ENCODE measurements at places on chromosomes 11 and 22. TPM values are rescaled to one million over a fixed set of nuclear protein-coding genes. Genes with fewer than 3 reads are reported as not detected.

GRCh38 chr22:49270595-49271368 lies 556.9 kb downstream of the BRD1 start:
- no peak overlapping the region for H3K4me3 ChIP-seq
- H3K27me3 ChIP-seq: peaks cover 31% of the 10 kb centered on the region
- no peak overlapping the region for H3K27ac ChIP-seq
- H3K36me3 ChIP-seq: no peaks in the 10 kb centered on the region

DNA sequence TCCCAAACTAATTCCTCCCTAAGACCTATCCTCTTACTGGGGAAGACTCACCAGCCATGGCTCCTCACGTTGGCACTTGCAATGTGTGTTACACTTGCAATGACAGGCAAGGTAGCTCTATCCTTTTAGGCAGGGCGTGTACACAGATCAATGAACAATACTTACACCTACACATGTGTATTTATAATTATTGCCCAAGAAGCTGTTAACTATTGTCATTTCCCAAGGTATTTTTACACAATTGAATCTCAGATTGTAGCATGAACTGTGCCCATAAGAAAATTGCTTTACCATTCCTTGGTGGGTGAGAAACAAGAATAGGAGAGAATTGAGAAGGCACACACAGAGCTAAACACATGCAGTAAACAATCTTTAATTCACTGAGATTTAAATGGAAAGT lies at the start of gene CARD18:
CARD18 (minus strand) TSS at position 101 of the 400 bp plus-strand sequence; CDS start at position 58, 43 bp downstream.
- H3K4me1 ChIP-seq: no peaks in the 10 kb centered on the region
- H3K36me3 ChIP-seq: no peaks in the 10 kb centered on the region
- no peak for DNase-seq
- H3K27ac ChIP-seq: no peak within 1 kb of the TSS
- no peak within 1 kb of the TSS for H3K4me3 ChIP-seq
- H3K27me3 ChIP-seq: peaks cover 10% of the 10 kb centered on the region

DNA sequence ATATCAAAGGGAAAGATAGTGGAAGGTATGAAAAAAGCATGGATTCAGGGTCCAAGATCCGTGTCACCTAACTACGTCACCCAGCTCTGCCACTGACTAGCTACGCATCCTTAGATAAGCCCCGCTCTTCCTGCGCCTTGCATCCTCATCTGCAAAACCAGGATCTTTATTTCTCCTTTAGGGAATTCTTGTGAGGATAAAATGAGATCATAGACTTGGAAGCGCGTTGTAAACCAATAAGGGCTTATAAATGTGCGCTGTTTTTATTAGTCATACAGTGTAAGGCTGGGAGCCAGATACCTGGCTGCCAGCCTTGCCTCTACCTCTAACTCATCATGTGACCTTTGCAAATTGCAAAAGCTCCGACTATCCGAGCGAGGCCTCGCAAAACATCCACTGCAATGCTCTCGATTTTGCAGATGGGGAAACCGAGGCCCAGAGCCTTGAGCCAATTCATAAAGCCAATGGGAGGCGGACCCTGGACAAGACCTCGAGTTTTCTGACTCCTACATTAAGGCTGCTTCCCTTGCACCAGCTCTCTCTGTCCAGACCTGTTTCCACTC lies 753 bp downstream of the PRPF19 start:
- H3K4me3 ChIP-seq: peak overlapping the region; percentile 92
- peaks cover 26% of the 10 kb centered on the region for H3K4me1 ChIP-seq
- H3K36me3 ChIP-seq: no peaks in the 10 kb centered on the region
- no peak for DNase-seq
- H3K27me3 ChIP-seq: no peaks in the 10 kb centered on the region

IGLL5 gene
- total RNA-seq: 5.4 TPM

CXCR5 gene
- 3.1 TPM for total RNA-seq

LARGE2 gene
- total RNA-seq: not detected

CTSC gene
- 381 TPM for total RNA-seq

GRCh38 chr11:65872586-65873317 lies at the start of gene EFEMP2:
TSS of gene EFEMP2 (minus strand) at chr11:65872800. CDS start at chr11:65872354, 446 bp downstream.
- DNase-seq: no peak
- no peaks in the 10 kb centered on the region for H3K36me3 ChIP-seq
- peak within 1 kb of the TSS; percentile 94 for H3K4me3 ChIP-seq
- H3K27ac ChIP-seq: peak within 1 kb of the TSS; percentile 79
- H3K4me1 ChIP-seq: peaks cover 29% of the 10 kb centered on the region
- H3K27me3 ChIP-seq: no peaks in the 10 kb centered on the region

Data from natural killer cell treated with Interleukin-12 subunit alpha and Interleukin-12 subunit beta and Interleukin-15 and Interleukin-18, amount 100 ng/mL, for 72 hours (primary cell).